K562 (cell line): ENCODE measurements at places on chromosomes 11 and 22. TPM values are rescaled to one million over a fixed set of nuclear protein-coding genes. Genes with fewer than 3 reads are reported as not detected.

EXPH5 gene
- 6.8 and 8.5 TPM in 2 replicates for total RNA-seq

- DNase-seq = no peak
Observed at GRCh38 chr11:121048464-121049233, 24.7 kb downstream of the TBCEL start.

- DNase-seq = no peak
Observed at GRCh38 chr22:50416996-50417395, 57.8 kb downstream of the SBF1 start.

DNA sequence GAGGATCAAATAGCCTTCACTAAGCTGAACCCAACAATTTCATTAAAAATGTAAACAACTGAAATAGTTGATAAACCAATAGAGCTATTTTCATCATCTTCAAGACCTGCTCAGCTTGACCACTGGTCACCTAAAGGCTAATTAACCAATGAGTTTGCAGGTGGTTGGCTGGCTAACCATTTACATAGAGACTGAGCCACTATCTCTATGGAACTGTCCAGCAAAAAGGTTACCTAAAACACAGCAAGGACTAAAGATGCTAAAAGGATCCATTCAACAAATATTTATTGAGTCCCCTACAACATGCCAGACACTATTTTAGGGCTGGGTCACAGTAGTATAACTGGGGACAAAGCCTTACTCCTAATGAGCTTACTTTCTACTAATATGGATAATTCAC lies 123.8 kb downstream of the CD44 start:
- DNase-seq = no peak

WNT7B gene
- total RNA-seq = not detected in 2 replicates

CD3E gene
- 0.62 and 1.1 TPM in 2 replicates for total RNA-seq
